Cerebellar nuclear complex (tissue), 1 donor: ENCODE measurements at places on chromosomes 3 and 15.

DNA sequence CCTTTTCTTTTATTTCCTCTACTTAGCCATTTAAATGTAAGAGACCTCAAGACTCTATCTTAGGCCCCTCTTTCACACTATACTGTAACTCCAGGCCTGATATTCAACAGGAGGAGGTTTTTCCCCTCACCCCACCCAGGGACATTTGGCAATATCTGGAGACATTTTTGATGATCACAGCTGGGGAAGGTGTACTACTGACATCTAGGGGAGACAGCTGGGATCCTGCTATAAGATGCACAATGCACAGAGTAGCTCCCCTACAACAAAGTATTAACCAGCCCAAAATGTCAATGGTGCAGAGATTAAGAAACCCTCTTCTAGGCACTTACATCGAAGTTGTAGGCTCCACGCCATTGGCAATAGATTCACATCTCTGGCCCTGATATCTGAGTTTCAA is 517.5 kb upstream of the UBE2E2 start:
- no peak for DNase-seq

DNA sequence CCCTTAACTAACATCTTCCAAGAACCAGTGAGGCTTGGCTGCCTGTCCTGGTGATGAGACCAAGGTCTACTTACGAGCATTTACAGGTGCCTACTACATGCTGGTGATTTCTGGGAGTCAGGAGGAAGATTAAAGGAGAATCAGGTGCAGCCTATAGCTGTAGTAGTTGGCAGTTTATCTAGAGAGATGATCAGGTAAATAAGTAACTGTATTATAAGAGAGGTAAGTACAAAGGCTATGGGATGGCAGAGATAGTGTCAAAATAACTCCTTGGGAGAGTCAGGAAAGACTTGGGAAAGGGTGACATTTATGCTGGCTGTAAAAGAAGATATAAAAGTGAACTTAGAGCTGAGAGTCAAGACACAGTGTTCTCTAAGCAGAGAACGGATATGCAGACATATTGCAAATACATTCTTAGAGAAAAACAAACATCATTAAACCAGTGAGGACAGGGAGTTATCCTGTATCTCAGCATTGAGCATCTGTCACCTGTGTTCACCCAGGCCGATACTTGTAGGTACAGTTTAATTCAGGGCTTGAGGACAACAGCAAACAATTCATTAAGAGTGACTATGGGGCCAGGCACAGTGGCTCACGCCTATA is 49.7 kb upstream of the ACP3 start:
- DNase-seq: no peak

- no peak for DNase-seq
These were observed 309.0 kb downstream of the ULK4 start for GRCh38 chr3:41652931-41653330.

DNA sequence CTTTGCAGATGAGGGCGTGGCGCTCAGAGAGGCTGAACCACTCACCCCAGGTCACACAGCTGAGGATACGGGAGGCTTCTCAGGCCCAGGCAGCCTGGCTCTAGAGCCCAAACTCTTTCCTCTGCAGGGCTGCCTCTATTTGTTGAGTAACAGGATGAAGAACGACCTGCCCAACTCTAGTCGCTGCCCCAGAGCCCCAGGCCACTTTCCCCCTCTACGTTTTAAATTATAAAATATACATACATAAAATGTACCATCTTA is 19.2 kb upstream of the ZXDC start:
- DNase-seq: no peak

- no peak for DNase-seq
These were observed 3.8 kb downstream of the RNU6-1 start for GRCh38 chr15:67836134-67836455.

GRCh38 chr3:126128504-126129397 is 44.8 kb upstream of the SLC41A3 start:
- DNase-seq: no peak

- DNase-seq: no peak
These were observed 9.0 kb downstream of the ACKR4 start for GRCh38 chr3:132606085-132606484.

GRCh38 chr3:45687828-45688193 is 1.4 kb upstream of the SACM1L start:
- DNase-seq: no peak

DNA sequence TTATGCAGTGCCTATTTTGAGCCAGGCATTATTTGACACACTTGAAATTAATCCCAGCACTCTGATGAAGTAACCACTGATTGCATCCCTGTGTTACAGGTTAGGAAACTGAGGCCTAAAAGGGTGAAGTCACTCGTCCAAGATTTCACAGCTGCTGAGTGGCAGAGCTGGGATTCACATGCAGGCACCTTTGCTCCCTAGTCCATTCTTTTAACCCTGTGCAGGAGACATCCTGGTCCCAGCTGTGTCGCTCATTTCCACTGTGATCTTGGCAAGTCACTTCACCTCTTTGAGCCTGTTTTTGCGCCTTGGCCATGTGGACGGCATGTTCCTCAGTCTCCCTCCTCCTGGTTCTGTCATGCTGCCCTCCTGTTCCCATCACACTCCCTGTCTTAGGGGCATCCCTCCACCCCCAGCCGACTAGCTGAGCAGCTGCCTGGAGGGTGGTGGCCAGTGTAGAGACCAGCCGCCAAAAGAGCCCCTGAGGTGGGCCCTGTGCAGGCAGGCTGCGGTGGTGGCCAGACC is 70.6 kb downstream of the SMAD6 start:
- DNase-seq: no peak

DNA sequence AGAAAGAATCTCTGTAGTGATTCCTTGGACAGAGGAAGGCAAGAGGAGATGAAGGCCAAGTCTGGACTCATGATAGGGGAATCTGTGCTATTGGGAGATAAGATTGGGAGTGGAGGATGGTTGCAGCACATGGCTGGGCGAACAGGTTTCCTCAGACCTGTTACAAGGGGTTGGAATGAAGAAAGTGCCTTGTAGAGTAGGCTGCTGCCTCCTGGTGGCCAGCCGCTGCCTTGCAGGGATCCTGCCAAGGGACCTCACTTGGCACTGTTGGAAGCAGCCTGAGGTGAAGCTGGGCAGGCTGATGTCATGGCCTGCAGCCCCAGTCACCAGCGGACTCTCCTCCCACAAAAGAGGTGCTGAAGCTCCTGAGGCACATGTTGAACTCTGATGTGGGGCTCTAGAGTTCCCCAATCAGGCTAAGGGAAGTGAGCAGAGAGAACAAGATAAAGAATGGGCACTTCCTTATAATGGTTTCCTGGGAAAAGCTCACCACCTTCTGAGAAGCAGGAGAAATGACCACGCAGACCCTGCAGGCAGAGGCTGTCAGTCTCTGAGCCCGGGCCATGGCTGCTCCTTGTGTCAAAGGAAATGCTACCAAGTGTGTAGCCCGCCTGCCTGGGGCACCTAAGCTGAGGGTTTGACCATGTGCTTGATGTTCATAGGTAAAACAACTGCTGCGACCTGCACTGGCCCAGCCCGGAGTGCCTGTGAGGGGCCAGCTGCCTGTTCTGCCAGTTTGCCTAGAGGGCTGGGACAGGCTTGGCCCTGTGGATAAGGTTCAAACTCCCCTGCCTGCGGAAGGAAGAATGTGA is 1.6 kb upstream of the TEX264 start:
- no peak for DNase-seq

DNA sequence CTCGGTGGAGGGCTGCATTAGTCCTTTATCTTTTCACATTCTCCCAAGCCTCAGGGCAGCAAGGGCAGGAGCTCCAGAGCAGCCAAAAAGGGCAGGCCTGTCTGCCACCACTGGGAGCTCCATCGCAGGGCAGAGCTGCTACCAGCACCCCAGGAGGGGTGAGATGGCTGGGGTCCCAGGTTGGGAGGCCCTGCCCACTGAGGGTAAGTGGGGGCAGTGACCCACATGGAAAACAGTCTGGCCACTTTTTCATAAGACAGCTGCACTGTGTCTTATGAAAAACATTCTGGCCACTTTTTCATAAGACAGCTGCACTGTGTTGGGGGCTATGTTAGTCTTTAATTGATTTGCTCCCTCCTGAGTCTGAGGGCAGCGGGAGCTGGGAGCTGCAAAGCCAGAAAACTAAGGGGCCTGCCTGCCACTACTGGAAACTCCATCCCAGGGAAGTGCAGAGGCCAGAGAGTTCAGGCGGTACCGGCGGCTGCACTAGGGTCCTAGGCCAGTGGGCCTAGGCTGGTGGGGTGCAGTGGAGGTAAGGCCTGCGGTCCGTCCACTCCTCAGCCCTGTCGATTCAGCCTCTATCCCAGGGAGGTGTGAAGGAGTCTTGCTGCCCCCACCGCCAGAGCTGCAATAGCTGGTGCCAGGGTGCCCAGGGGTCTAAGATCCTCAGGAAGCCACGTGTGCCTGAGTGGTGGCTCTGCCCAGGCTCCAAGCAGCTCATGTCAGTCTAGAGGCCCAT is 45.4 kb downstream of the TMCO5A start:
- DNase-seq: no peak

DNA sequence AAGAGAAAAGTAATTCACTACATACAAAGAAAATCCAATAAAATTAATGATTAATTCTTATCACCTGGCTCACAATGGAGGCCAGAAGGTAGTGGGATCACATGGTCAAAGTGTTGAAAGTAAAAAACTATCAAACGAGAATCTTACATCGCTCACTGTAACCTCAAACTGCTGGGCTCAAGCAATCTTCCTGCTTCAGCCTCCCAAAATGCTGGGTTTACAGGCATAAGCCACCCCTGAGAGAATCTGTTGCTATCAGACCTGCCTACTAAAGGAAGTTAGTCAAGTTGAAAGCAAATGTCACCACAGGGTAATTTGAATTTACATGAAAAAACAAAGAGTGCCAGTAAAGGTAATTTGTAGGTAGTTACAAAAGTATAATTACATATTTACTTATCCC is 103.3 kb downstream of the PCCB start:
- DNase-seq: no peak

DNA sequence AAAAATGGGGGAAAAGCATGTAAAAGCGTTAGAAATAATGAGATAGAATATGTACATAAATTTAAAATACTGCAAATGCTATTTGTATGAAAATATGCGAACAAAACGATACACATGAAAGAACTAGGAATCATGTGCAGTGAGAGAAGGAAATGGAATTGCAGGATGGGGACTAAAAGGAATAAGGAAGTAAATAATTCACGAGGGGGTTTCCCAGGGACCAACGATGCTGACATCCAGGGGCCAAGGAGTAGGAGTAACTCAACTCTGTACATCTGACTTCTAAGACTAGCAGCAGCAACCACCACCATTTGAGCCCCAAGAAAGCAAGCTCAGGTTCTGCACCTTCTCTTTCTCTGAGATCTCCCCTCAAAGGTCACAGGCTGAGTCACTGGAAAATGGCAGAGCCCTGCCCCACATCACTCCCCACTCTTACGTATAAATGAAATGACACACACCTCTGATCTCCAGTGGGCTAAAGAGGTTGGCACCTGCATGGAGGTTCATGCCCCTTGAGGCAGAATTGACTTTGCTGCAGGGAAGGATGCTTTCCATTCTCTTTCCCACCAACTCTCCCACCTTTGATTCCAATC is 100.0 kb upstream of the DLG1 start:
- DNase-seq: no peak

GRCh38 chr3:170132335-170132734 is 49.2 kb downstream of the PHC3 start:
- DNase-seq: no peak

DNA sequence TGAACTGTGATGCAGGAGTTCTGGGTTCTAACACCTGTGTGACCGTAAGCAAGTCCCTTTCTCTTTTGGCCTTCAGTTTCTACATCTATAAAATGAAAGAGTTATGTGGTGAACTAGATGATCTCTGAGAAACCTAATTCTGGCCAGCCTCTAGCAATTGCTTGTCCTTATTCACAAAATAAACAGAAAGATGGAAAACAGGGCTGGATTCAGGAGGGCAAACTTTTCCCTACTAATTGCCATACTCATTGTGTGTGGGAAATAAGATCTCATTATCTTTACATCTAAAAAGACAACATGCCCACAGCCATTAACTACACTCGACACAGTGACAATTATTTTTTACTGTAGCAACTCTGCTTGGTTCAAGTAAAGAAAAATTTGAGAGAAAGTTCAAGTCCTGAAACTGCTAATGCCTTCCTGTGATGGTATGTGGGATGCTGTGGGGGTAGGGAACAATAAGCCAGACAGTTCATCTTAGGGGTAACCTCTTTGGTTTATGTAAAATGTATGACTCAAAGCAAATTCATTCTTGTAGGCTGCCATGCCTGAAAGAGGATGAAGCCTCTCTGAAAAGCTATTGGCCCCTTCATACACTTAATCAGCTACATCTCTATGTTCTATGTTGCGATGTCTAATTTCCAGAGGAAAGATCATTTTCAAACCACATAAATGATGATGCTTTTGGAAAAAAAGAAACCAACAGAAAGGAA is 177.6 kb upstream of the BCL6 start:
- no peak for DNase-seq

DNA sequence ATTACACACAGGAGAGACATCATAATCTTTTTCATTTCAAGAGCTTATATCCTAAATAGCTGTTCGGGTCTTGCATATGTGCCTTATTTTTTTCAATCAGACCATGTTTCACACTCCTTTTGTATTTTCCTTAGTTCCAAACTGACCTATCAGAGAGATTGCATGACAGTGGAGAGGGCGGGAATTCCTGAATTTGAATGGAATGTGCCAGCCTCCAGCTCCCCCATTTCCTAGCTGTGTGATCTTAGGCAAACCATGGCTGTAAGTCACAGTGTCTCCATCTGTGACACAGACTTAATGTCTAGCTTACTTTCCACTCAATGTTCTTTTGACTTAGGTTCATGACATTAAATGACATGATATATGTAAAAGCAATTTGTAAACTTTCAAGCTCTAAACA is 62.0 kb upstream of the CSTA start:
- DNase-seq: no peak

- DNase-seq: no peak
These were observed 545.8 kb upstream of the ADAMTS9 start for GRCh38 chr3:65233561-65233960.

DNA sequence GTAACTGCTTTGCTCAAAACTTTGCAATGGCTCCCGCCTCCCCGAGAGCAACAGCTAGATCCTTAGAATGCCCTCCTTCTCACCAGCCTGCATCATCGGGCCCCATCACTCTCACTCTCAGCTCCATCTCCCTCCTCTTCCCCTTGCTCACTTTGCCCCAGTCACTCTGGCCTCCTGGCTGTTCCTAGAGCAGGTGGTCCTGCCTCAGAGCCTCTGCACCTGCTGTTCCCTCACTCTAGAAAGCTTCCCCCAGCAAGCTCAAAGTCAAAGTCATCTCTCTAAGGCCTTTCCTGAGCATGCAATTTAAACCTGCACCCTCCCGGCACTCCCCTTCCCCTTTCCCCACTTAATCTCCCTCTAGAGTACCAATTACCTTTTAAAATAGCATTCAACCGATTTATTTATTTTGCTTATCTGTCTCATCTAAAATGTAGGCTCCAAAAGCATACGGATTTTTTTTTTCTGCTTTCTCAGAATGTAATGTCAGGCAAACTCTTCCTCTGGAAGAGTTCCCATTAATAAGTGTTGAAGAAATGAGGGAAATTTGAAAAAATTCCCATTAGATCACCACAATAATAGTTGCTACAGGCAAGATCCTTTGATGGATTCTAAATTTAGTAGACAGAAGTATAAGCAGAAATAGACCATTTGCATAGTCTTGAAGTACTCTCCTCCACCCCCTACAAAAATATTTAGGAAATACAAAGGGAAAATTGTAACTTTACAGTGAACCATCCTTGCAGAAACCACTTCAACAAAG is 15.9 kb upstream of the HES1 start:
- no peak for DNase-seq
